Stimulated activated CD4-positive, alpha-beta T cell treated with anti-CD3 and anti-CD28 coated beads, TNF-alpha, amount 100 ng/mL, for 24 hours (primary cell): ENCODE measurements at places on chromosomes 2 and 18.

- DNase-seq: no peak
Observed at GRCh38 chr2:75311521-75311920, 112.2 kb upstream of the TACR1 start.

- DNase-seq: no peak
Observed at GRCh38 chr18:63043516-63043915, 276.1 kb downstream of the BCL2 start.

GRCh38 chr2:72349016-72349415 is 201.4 kb upstream of the CYP26B1 start:
- DNase-seq: no peak

GRCh38 chr18:57352271-57352701 is at the start of gene ST8SIA3:
ST8SIA3 (plus strand) TSS chr18:57352557; CDS start chr18:57352847, 290 bp downstream.
- no peak for DNase-seq

- no peak for DNase-seq
Observed at GRCh38 chr2:71804281-71804751, 343.3 kb downstream of the CYP26B1 start.

GRCh38 chr2:105179469-105180372 is 61.8 kb upstream of the GPR45 start:
- no peak for DNase-seq

DNA sequence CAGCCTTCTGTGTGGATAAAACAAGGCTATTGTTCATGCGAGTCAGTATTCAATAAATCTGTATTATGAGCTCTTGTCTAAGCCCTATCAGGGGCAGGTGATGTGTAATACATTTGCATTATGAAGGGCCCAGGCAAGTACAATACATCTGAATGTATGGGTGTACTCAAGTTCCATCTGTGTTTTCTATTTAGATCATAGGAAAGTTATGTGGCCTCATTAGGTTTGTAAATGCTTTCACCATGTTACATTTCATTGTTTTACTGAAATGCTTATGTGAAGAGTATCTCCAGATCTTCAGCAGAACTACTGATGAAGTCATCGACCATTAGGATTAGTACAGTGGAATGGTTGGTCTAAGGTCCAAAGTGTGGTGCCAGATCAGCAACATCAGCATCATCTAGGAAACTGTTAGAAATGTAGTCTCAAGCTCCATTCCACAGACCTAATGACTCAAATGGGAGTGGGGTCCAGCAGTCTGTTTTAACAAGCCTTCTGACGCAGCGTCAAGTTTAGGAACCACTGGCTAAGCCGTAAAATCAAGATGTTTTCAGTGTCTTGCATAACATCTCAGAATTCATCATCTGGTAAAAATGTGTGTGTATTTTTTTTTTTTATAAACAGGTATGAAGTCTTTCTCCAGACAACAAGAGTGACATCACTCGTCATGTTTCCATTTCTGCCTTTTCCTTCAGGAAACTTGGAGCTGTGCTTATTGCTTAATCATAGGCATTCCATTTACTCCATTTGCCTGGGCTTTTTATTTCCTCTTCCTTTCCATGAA is 80.5 kb downstream of the LYPD6 start:
- DNase-seq: no peak

GRCh38 chr2:11863513-11864328 is 117.3 kb downstream of the LPIN1 start:
- peak; percentile 65 for DNase-seq

DNA sequence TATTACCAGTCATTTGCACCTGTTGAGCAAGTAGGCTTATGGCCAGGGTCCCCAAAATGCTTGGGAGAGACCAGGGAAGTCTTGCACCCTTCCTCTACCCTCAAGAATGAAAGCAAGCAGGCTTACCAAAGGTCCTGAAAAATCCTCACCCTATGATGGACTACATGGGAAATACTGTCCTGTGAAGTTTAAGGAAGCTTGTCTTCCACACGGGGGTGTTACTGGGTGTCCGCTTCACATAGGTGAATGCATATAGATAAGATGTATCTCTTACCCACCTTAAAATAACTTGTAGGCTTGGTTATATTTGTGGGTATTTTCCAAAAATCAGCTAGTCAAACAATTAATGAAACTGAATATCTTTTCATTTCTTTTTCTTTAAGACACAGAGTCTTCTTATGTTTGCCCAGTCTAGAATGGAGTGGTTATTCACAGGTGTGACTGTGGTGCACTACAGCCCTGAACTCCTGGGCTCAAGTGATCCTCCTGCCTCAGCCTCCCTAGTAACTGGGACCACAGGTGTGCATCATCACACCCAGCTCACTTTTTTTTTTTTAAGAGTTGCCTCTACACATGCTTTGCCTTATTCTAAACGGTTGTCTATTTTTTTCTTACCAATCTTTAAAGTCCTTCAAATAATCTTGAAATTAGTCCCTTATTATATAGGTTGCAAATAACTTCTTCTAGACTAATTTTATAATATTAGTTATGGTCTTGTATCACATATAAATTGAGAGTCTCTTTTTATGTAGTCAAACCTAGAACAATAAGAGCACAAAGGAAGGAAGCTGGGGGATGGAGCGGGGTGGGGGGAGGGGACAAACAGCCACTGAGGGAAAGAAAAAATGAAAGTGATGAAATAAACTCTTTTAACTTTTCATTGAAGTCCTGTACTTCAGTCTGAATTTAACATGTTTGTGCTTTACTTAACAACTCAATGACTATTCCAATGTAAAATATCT is 49.0 kb downstream of the CERKL start:
- DNase-seq: no peak

DNA sequence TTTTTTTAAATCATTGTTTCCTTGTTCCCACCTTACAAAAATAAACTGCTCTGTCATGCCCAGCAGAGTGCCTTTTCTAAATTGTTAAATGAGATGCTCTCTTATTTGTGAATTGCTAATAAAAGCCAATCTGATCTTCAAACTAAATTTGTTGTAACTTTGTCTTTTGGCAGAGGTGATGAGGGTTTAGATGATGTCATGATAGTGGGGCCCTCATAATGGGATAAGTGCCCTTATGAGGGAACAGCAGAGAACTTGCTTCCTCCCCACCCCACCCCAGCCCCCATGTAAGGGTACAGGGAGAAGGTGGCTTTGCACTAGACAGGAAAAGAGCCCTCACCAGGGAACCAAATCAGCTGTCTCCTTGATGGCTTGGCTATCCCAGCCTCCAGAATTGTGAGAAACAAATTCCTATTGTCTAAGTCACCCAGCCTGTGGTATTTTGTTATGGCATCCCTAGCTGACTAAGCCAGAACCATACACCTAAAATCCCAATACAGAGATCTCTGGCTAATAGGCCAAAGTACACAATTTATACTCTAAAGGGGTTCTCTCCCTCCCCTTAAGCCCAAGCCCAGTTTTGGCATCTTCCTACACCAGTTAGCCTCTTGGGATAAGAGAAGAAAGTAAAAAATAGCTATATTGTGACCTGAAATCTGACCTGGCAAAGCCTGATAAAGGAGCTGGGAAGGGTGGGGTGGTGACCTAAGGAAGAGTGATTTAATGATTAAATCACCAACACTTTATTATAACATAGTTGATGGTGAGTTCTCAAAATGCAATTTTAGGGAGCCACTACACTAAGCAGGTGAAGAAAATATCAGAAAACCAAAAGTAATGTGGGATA is 40.3 kb upstream of the HNRNPA3 start:
- no peak for DNase-seq

DNA sequence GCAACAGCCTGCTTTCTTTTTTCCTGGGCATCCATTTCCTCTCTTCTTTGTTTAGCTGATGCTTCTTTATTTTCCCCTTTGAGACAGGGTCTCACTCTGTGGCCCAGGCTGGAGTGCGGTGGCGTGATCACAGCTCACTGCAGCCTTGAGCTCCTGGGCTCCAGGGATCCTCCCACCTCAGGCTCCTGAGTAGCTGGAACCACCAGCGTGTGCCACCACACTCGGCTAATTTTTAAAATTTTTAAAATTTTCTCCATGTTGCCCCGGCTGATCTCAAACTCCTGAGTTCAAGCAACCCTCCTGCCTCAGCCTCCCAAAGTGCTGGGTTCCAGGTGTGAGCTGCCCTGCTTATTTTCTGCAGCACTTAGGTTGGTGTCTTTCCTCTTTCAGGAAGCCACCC is 58.7 kb downstream of the NTSR2 start:
- no peak for DNase-seq
